Pulmonary artery endothelial cell (primary cell): ENCODE measurements at places on chromosomes 2 and 18. TPM values are rescaled to one million over a fixed set of nuclear protein-coding genes. Genes with fewer than 3 reads are reported as not detected.
A peak's percentile ranks its signal among the peaks of the same experiment; 100 is the strongest.

GRCh38 chr2:177239932-177240630 is 24.4 kb downstream of the NFE2L2 start:
- DNase-seq = no peak

- no peak for DNase-seq
These were observed 240.9 kb upstream of the GULP1 start for GRCh38 chr2:188050726-188051125.

- DNase-seq = no peak
These were observed 182.9 kb downstream of the IKZF2 start for GRCh38 chr2:212968284-212969081.

- DNase-seq = peak; percentile 49
These were observed 42.5 kb upstream of the PID1 start for GRCh38 chr2:229313591-229313990.

DNA sequence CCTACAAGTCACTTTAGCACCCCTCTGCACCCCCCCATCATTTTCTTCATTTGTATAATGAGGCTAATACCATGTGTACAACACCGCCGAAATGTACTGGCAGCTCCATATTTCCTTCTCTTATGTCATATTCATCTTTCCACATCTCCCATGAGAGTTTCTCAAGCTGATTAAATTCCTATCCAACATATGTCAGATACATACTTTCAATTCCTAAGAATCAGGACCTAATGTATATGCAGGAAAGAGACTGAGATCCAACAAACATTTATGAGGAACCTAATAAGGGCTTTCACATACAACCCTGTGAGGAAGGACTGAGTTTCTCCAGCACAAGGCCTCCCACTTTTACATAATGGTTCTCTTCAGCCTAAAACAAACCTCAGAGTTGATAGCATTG is 41.9 kb downstream of the PRKD3 start:
- no peak for DNase-seq

Gene IGFBP5
- 0.20 and 0.49 TPM in 2 replicates for total RNA-seq

Gene DNAJC5G
- not detected in 2 replicates for total RNA-seq

Gene TMBIM1
- 128 and 169 TPM in 2 replicates for total RNA-seq

Gene BOLL
- not detected in 2 replicates for total RNA-seq
